SK-MEL-5 (cell line): ENCODE measurements at places on chromosomes 6 and 20. TPM values are rescaled to one million over a fixed set of nuclear protein-coding genes. Genes with fewer than 3 reads are reported as not detected.

DNA sequence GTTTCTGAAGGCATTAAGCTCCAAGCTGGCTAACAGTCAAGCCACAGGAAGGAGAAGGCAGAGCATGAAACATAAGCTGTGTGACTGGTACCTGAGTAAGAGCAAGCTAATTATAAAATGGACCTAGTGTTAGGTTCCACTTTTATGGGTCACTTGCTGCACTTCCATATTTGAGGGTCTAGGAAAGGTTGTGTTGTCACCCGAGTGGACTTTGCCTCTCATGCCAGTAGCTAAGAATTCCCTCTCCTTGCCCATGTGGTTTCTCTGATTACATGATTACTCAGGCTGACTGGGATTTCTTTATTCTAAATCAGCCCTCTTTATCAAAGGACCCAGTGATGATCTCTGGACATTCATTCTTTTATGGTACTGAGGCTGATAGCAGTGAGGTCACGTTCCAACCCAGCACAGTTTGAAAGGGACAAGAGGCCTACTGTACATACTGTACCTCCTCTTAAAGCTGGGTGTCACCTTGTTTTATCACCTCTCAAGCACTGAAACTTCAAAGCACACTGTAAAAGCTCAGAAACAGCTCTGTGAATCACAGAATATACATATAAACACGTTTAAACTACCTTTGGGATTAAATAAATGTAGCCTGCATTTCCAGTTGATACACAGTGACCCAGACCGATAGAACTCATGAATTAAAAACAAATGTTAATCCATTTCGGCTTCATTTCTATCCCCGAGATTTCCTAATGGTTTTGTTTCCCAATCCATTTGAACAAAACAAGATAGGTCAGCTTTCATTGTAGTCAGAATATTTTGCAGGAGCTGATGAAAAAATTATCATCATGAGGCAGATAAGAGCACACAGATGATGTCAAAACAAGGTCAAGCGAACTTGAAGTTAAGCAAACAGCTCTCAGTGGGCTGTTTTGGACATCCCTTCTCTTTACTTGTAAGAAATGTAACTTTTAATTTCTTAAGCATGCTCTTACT lies 96.5 kb downstream of the ALDH8A1 start:
- peak; percentile 91 for DNase-seq

The RIPPLY2 gene
- 3.8 and 4.5 TPM in 2 replicates for total RNA-seq

- DNase-seq, result no peak
Measured at GRCh38 chr20:59163631-59164530, at the start of gene ZNF831. TSS of gene ZNF831 (plus strand) at chr20:59163821. CDS start at chr20:59191020, 27,199 bp downstream.

DNA sequence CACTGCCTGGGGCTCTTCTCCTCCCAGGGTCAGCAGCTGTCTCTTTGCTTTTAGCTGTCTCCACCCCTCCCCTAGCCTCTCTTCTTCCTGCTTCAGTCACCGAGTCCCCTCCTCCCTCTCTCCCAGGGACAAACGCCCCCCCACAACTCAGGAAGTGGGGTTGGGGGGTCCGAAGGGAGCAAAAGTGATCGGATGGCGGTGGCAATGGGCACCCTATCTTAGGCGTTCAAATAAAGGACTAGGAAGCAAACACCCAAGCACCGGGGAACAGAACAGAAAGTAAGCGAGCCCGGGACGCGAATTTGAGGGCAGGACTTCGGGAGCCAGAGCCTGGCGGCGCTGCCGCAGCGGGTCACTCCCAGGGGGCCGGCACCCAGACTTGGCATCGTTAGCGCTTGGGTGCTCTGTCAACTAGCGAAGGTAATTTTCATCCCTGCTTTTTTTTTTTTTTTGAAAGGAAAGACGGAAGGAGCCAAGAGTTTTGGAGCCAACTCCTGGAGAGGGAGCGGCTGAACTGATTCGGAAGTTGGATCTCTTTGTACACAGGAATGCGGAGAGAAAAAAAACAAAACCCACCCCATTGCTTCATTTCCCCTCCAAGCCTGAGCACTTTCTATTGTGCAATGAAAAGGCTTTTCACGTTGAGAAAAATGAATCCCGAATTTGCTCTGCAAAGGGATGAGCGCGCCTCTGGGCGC lies 815 bp upstream of the ITPR3 start:
- DNase-seq, result no peak

The UST gene
- total RNA-seq, result 12.6 and 15.0 TPM in 2 replicates

GRCh38 chr6:132961610-132962009 lies 147.2 kb downstream of the RPS12 start:
- peak; percentile 55 for DNase-seq

- DNase-seq, result no peak
Measured at GRCh38 chr6:706146-706545, 13.2 kb upstream of the EXOC2 start.

- no peak for DNase-seq
Measured at GRCh38 chr6:22526736-22527135, 42.6 kb upstream of the HDGFL1 start.

The BACH2 gene
- 0.77 and 0.88 TPM in 2 replicates for total RNA-seq

DNA sequence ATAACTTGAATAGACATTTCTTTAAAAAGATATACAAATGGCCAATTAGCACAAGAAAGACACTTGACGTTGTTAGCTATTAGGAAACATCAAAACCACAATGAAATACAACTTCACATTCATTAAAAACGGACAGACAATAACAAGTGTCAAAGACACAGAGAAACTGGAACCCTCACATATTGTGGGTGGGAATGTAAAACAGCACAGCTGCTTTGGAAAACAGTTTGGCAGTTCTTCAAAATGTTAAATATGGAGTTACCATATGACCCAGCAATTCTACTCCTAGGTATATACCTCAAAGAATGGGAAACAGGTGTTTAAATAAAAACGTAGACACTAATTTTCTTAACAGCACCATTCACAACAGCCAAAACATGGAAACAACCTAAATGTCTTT lies 100.5 kb upstream of the SLC22A23 start:
- DNase-seq, result no peak

DNA sequence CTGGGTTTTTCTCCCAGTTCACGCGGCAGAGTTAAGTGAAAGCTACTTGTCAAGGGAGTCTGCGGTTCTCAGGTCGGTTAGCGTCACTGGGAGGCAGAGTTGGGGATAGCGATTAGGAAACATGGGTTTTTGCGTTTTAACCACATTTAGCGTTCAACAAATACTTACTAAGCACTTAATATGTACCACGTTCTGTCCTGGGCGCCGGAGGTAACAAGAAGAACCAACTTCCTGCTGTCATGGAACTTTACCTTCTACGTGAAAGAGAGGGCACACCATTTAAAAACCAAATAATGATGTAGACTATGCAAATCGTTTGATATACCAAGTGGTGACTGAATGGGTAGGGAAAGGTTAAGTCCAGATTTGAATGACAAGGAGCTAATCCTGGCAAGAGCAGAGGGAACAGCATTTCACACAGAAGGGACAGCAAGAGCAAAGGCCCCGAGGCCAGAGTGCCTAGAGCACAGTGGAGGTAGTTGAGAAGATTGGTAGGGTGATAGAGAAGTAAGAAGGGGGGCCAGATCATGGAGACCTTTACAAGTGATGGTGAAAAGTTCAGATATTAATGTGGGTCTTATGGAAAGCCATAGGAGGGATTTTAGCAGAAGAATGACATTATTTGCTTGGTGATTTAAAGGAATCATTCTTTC lies 744 bp downstream of the RIOK1 start:
- no peak for DNase-seq

- DNase-seq, result no peak
Measured at GRCh38 chr6:166751051-166751595, 124.1 kb upstream of the RPS6KA2 start.

DNA sequence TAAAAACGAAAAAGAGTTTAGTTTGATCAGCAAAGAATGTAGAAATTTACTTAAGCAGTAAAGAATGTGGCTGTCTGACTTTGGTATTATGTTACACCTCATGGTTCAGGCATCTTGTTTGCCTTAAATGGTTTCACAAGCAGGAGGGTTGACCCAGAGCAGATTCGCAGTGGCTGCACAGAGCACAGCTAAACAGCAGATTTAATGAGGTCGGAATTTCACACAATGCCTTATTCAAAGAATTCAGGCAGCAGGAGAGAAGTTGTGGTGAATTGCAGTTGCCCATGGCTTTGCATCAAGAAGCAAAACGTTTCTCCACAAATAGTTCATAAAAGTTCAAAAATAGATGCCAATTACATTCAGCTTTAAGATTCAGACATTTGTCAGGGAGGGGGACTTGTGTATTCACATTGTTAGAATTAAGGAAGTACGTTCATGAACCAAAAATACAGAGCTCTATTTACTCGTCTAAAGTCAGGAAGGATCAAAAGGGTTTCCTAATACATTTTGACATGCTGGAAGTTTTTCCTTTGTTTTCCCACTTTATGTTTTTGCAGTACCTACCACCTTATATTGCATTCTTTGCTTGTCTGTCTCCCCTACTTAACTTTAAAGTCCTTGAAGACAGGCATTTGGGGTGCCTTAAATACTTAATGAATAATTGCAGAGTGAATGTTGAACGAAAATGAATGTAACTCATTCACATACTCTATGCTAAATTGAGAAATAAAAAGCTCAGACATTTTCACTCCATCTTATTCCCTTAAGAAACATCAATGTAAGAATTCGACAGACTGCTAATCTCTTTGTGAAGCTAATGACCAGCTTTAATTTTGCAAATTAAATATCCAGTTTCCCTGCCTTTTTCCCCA lies 1163.6 kb upstream of the CITED2 start:
- DNase-seq, result peak; percentile 74

DNA sequence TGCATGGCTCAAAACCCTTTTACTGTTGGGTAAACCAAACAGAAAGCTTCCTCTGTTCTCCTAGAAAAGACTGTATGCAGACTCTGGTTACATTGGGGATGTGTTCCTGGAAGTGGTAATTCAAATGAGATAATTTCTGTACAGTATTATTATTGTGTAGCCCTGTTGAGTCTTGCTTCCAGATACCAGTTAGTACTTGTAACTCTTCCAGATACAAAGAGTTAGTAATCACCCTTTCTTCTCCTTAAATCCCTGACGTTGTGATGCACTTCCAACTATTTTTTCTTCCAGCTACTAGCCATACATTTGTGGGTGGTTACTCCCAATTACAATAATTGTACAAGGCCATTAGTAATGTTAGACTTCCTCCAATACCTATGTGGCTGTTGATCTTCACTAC lies 42.3 kb upstream of the GRIK2 start:
- no peak for DNase-seq

DNA sequence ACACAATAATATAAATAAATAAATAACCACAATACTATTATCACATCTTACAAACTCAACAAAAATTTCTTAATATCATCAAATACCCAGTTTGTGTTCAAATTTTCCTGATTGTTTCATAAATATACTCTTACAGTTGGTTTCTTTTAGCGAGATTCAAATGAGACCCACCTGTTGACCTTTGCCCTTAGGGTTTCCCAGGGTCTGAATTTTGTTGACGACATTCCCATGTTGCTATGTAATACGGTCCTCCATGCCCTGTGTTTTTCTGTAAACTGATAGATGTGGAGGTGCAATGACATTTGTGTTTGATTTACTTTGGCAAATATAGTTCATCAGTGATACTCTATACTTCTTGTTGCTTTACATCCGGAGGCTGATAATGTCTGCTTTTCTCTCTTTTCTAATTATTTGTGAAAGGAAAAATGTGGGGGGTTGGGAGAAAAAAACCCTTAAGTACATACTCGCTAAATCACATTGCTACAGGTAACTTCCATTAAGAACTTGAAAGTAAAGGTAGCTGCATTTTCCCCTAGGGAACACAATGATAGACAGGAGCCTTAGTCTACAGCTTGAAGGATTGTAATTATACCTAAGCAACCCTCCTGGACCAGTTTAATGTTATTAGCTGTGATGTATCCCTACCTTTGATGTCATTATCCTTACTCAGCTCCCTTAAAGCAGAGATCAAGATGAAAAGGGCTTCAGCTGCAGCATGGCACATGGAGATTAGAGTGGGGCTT lies 6.6 kb downstream of the MOG start:
- DNase-seq, result no peak

DNA sequence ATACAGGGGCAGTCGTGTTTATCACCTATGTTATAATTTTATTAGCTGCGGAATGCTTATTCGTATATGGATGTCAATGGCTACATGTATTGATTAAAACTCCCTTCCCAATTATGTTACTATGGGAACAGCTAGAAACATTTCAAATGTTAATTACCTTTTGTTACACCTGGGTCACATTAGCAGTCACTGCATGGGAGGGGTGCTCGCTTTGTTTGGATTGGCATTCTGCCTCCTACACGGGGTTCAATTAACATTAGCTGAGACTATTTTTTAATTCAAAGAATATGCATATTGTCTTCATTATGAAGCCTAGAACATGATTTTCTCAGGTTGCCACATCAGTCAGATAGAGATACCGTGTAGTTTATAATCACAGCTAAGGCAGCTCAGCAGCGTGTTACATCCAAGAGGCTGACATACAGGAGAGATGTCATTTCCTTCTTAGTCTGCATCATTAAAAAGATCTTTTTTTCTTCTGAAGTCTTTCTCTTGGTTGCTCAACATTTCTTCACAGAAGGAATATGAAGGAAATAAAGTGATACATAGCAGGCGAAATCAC lies 76.2 kb upstream of the RPS6KA2 start:
- DNase-seq, result no peak

- no peak for DNase-seq
Measured at GRCh38 chr6:100346828-100347227, 117.9 kb downstream of the SIM1 start.

DNA sequence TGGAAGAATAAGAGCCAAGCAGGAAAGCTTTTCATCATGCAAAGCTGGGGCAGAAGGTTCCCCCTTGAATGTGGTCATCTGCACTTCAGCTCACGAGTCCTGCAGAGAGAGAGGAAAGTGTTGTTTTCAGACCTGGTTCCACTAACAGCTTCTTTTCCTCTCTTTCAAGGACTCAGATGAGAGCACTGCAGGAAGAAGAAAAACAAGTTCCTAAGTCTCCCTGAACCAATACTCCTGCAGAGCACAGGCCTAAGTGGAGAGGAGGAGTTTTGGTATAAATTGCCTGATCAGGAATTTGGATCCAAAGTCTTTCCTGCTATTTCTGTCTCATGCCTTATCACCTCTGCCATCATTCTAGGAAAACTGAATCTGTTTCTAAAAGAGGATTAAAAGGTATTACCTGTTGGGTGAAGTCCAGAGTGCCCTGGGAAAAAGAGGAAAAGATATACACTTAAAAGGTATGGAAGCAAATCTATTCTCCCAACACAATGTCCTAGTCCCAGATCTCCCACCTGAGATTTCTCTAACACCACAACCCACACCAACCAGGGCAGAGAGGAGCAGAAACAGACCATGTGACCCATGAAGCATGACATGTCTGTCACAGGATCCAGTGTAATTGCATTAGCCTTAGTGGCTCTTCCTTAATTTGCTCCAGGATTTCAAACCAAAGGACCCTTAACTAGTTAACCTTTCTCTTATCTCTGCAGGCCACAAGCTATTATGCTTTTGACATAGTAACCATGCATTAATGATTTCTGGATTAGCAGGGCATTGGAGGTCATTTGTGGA lies 12.2 kb downstream of the HLA-DRB5 start:
- DNase-seq, result no peak

- no peak for DNase-seq
Measured at GRCh38 chr6:3584606-3585005, 127.8 kb upstream of the SLC22A23 start.

The OOEP gene
- total RNA-seq, result not detected in 2 replicates

GRCh38 chr20:44204156-44204831 lies 6.3 kb downstream of the OSER1 start:
- peak; percentile 34 for DNase-seq
